ENCODE measurements at places on chromosomes 13 and 19.
A peak's percentile ranks its signal among the peaks of the same experiment; 100 is the strongest.

DNA sequence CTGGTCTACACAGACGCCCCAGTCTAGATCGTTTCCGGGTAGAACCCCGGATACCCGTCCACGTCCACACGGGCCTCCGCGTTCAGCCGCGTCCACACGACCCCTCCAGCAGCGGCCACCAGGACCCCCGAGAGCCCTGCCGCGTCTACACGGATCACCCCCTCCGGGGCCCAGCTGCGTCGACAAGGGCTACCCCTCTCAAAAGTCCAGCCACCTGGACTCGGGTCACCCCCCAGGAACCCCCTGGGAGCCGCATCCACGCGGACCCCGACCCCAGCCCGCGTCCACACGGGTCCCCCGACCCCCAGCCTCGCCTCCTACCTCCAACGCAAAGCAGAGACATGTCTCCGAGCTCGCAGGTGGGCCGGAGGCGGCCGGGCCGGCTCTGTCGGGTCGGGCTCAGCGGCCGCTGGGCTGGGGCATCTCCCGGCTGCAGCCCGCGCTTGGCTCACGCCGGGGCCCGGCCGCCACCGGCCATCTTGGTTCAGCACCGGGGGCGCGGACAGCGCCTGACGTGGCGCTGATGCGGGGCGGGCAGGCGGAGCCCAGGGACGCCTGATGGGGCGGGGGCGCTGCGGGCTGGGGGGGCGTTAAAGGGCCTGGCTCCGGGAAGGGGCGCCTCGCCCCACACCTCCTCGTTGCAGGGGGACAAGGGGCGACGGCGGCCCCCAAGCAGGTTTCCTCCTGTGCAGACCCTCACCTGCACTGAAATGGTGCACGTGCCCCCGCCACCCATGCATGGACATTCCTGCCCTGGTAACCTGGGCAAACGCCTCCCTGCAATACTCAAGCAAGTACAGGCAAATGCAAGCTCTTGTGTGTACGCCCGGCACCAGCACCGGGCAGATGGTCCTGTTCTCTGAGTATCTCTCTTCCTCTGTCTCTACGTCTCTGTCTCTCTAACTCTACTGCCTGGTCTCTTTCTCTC, at the start of gene UNC13A:
TSS of gene UNC13A (minus strand) at position 498 of the 928 bp plus-strand sequence. CDS start at position 343, 155 bp downstream.
- peak; percentile 60 for DNase-seq

DNA sequence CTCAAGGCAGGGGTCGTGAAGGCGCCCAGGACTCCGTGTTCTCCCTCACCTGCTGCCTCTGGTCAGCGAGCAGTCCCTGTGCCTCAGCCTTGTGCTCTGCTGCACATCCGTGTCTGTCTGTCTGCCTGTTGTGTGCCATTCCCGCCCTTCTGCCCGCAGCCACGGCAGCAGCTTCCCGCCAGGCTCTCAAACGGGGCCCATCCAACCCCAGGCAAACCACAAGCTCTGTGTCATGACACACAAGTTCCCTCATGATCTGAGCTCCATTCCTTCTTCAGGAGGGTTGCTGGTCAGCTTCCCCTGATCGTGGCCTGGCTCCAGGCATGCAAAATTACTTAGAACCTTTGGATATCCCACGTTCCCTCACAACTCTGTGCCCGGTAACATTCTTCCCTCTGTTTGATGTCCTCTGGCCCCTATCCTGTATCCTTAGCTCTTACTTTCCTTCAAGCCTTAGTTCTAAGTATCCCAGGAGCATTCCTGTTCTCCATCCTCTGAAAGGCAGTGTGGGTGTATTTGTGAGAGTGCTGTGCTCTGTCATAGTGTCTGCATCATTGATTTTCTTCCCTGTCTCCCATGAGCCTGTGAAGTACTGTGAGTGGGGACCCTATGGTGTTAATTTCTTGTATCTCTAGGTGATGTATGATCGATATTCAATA, 3.2 kb downstream of the GPR183 start:
- DNase-seq: no peak

GRCh38 chr19:39436350-39436716, 584 bp upstream of the RPS16 start:
- DNase-seq: no peak

DNA sequence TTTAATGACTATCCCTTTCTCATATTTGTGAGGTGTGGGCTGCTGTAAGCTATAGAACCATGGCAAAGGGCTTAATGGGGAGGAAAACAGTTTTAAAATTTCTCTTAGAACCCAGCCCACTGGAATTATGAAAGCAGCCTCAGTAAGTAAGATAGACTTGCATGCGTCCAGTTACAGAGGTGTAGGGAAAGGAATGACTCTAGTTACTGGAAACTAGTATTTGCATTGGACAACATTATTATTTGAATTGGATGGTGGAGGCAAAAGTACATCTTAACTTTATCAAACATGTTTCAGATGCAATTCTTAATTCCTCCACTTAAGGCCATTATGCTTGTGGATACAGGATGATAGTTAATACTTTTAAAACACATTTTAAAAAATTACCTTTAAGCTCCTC, 292.9 kb downstream of the SPRY2 start:
- DNase-seq: no peak

GRCh38 chr13:112757759-112758086, 67.9 kb downstream of the ATP11A start:
- DNase-seq: no peak

- no peak for DNase-seq
Observed at GRCh38 chr19:11322269-11323024, 17.0 kb downstream of the RAB3D start.

- no peak for DNase-seq
Observed at GRCh38 chr19:41591951-41592562, 16.1 kb downstream of the CEACAM21 start.

- DNase-seq: no peak
Observed at GRCh38 chr13:100674572-100674871, at the start of gene TMTC4. Gene TMTC4, minus strand, starts transcription at chr13:100674795. Its CDS starts 4,433 bp downstream, at chr13:100670362.

GRCh38 chr19:10544242-10544752, 593 bp downstream of the ATG4D start:
- no peak for DNase-seq

- DNase-seq: peak; percentile 28
Observed at GRCh38 chr13:38763446-38764381, 76.8 kb downstream of the FREM2 start.

GRCh38 chr13:20288561-20288960, 56.4 kb upstream of the GJB6 start:
- DNase-seq: peak; percentile 13

DNA sequence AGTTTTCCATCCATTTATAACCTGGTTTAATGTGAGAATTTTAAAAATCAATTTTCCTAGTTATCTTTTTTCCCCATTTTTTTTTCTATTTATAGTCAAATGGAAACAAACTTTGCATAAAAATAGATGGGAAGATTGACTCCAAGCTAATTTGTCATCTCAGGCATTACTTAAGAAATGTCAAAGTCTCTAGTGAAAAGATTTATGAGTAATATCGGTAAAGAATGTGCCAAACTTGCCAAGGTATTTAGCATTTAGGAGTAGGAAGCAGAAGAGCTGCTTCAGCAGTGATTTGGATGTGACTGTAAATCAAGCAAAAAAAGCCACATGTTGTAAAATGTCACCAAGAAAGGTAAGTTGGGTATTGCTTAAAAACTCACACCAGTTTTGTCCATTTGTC, 108.6 kb downstream of the LACC1 start:
- no peak for DNase-seq

DNA sequence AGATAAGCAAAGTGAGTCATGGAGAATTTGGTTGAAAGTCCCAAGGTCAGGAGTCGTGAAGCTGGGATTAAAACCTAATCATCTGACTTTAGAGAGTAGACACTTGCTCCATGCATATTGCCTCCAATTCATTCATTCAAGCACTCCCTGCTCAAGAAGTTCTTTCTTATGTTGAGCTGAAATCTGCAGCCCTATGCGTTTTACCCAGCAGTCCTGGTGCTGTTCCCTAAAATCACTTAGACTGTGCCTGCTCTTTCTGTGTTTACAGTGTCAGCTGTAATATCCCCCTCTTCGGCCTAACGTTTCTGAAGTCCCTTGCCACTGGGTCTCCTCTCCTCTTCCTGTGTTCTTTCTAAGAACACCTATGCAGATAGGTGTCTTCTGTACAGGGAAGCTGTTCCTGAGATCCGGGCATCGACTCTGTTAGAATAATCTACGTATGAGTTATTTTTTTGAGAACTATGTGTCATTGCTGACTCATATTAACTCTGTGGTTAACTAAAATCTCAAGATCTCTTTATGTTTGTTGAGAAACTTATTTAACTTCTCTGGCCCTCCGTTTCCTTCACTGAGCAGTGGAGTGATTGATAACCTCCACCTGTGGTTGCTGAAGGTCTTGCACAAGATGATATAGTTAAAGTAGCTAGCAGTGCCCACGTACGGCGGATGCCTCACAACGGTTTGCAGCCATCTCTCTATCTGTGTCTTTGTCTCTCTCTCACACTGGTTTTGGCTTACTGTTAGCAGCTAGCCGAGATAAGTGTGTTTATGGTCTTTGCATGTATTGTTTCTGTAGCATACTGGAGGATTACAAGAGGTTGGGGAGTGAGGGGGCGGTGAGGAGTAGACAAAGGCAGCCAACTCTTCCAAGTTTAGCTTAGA, 4.7 kb downstream of the ALOX5AP start:
- peak; percentile 0 for DNase-seq

- DNase-seq: no peak
Observed at GRCh38 chr13:33730619-33731018, 87.3 kb upstream of the RFC3 start.

- no peak for DNase-seq
Observed at GRCh38 chr19:10898633-10899032, 27.3 kb downstream of the CARM1 start.

DNA sequence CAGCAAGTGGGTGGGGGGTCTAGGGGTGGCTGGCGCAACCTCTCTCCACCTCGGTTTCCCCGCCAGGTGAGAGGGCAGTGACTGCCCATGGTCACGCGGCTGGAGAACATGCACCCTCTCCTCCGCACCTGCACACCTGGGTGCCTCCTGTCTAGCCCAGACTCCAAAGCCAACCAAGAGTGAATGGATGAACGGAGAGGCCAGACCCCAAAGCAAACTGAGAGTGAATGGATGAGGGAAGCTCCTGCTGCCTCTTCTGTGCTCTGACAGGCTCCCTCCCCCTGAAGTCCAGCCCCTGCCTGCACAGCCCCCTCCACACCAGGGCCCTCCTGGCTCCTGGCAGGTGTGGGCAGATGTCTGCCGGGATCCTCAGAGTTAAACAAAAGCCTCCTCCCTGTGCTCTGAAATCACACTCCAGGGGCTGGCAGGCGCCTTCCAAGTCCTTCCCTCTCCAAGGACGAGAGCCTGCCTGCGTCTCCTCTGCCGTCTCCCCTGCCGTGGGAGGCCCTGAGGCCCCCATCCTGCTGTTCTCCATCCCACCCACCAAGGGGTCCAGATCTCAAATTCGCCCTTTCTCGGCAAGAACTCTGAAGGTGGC, 2.2 kb downstream of the SBNO2 start:
- DNase-seq: peak; percentile 52

- peak; percentile 35 for DNase-seq
Observed at GRCh38 chr13:33072282-33072681, 56.1 kb downstream of the KL start.

GRCh38 chr19:335486-336066, 9.0 kb downstream of the MIER2 start:
- no peak for DNase-seq

DNA sequence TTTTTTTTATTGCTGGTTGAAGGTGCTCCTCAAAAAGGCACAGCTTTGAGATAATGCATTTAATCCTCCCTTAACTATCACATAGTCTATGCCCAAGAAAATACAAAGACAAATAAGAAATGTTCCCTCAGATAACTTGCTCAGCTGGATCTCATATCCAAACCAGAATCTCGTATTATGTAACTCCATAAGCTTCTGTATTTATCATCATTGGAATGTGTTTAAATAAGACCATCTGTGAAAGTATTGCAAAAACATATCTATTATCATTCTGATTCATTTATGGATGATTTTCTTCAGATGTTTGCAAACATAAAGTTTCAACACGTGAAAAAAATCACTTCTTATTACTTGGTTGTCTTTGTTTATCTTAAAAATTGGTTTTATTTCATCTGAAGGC, 190.9 kb downstream of the IRS2 start:
- no peak for DNase-seq

Measured in NCI-H345 (cell line).